SW480 (cell line): ENCODE measurements at places on chromosomes 4 and X.

DNA sequence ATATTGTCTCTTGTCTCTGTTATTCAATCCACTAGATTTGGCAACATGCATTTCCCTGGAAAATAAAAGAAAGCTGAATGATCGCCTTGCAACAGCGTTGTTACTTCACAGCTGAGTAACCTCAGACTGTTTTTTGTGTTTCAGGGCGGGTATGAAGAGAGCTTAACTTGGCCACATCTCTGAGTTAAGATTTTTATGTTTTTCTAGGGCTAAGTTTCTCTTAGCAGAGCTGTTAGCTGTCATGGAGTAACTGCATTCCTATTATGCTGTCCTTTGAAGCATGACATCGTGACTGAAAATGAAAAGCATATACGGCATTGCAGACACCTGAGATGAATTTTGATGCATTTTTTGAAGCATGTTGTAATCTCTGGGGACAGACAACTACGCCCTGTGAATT lies 1798.9 kb downstream of the PCDH7 start:
- no peak for DNase-seq

GRCh38 chrX:124289443-124289842 lies 43.0 kb upstream of the TEX13D start:
- DNase-seq = no peak

DNA sequence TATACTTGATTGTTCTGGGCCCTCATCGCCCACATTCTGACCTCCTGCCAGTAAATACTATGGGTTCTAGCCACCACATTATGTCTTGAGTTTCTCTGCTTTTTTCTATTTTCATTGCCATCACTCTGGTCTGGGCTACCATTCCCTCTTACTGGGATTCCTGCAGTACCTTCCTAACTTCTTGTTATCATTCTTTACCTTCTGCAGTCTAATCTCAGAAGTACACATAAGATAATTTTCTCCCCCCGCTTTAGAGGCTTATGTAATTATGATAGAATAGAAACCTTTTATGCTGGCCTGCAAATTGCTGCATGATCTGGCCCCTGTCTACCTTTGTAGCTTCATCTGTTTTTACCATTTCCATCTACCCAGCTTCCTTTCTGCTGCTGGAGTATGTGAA lies 19.2 kb downstream of the STIM2 start:
- DNase-seq = no peak

GRCh38 chr4:122576261-122577188 lies 44.3 kb downstream of the IL21 start:
- DNase-seq = peak; percentile 35

DNA sequence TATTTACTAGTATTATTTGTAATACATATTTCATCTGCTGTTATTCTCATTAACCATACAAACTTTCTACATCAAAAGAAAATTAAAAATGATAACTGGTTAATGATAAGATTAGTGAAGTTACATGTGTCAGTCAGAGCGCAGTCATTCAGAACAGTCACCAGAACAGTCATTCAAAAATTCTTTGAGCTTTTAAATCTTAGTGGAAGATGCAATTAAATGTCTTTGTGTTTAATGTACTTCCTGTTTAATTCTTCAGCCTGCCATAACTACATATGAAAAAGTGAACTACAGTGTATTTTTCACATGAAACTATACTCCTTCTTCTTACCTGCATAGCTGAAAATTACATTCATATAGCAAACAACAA lies 179.7 kb upstream of the NDST4 start:
- no peak for DNase-seq

DNA sequence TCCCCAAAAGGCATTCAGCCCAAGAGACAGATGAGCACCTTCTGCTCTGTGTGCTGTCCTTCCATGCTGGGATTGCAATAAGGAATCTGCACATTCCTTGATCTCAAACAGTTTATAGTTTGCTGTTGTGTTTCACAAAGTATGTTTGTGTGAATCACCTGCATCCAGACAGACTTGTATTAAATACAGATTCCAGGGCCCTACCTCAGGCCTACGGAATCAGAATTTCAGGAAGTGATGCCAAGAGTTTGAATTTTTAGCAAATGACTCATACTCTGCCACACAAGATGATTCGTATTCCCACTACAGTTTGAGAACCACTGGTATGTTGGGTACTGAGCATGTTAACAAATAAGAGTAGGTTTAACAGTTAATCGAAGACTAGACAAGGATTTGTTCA lies 7.0 kb downstream of the VAMP7 start:
- DNase-seq = peak; percentile 46

DNA sequence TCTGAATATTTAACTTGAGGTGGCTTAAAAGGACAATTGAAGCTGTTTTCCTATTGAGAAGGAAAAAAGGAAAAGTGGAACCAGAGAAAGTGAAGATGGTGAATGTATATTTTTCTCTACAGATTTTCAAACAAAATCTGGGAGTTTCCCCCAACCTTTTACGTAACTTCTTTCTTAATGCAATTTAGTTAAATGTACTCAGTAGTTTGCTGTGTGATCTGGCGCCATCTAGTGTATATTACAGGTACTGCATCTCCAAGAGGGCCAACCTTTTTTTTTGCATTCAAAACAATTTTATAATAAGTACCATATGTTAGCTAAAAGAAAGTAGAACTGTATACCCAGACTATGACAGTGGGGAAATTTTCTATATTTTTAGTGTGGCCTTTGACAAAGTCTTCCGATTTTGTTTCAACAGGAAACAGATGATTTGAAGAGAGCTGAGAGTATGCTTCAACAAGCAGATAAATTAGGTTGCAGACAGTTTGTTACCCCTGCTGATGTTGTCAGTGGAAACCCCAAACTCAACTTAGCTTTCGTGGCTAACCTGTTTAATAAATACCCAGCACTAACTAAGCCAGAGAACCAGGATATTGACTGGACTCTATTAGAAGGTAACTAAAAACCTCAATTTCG lies 82.0 kb downstream of the PLS3 start:
- peak; percentile 12 for DNase-seq

DNA sequence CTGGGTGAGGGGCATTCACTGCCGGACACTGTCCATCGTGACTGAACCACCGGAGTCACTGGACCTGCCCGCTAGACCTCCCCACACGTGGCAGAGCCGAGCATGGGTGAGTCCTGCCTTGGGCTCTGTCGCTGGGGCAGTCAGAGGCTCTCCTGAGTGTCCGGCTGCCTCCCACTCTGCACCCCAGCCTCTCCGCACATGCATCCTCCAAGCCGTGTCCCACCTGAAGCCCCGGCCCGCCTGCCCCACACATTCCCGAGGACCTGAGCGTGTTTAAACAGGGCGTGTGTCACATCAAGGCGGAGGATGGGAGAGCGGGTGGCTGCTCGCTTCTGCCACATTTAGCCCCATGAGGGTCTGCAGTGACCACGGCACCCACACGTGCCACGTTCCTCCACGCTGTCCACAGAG lies 4.7 kb downstream of the CPLX1 start:
- no peak for DNase-seq
